Upper lobe of left lung (tissue), 6 donors: ENCODE measurements at places on chromosomes 12 and 14. TPM values are rescaled to one million over a fixed set of nuclear protein-coding genes. Genes with fewer than 3 reads are reported as not detected.

GRCh38 chr14:92937051-92937937 lies 14.3 kb downstream of the CHGA start:
- peak; percentile 40 for DNase-seq

DNA sequence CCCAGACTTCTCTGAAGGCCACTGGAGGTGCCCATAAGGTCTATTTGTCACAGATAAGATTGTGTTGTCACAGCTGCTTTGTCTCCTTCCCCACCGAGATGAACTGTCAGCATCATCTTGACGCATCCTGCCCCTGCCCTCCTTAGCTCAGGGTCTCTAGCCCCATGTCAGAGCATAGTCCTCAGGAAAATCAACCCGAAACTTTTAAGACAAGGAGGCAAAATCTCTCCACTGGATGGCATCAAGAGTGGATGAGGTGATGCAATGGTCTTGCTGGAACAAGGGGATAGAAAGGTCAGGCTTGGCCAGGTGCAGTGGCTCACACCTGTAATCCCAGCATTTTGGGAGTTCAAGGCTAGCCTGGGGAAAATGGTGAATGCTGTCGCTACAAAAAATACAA lies 8.2 kb downstream of the KRT79 start:
- no peak for DNase-seq

- no peak for DNase-seq
Measured at GRCh38 chr12:6899427-6899826, 5.2 kb upstream of the LRRC23 start.

- peak; percentile 91 for DNase-seq
Measured at GRCh38 chr12:57611108-57611826, at the start of gene ARHGEF25. TSS of gene ARHGEF25 (plus strand) at chr12:57611435. CDS start at chr12:57611895, 460 bp downstream.

DNA sequence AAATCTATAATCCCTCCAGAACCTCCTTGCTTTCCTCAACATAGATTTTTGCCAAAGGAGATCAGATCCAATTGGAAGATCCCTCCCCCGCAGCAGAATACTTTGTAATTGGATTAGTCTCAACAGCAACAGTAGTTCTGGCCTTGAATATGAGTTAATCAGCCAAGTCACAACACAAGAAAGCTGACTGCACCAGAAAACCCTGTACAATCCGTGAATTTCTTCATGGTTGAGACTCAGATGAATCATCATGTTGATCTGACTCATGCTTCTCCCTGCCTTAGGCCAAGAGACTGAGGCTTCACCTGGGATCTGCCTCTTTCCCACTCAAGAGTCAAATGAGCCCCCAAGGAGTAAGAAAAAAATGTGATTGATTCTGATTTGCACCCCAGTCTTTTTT lies 3.0 kb upstream of the METTL17 start:
- DNase-seq: no peak

DNA sequence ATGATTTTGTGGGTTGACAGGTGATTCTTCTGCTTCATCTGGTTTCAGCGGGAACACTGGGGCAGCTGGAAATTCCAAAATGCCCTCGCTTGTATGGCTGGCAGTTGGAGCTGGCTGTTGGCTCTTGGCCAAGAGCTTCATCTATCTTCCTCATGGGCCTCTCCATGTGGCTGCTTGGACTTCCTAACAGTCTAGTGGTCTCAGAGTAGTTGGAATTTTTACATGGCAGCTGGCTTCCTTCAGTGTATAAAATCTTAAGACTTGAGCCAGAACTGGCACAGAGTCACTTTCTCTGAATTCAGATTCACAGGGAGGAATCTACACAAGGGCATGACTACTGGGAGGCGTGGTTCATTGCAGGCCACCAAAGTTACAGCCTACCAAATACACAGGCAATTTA lies 204.9 kb upstream of the RMST start:
- no peak for DNase-seq

DNA sequence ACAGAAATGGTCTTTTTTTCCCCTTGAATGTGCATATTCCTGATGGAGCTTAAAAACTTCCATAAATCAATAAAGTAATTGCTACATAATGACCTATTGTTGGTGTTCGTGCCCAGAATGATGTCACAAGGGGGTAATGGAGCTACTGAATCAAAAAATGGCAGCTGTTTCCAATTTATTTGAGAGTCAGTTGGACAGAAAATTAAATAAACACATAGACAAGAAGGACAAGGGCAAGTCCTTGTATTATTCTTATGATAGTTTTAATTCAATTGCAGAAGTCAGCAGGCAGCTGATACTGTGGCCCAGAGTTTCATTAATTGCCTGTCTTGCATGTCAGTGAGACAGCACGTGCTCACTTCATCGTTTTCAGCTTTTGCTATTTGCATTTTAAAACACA lies 473.5 kb downstream of the ETNK1 start:
- DNase-seq: no peak

- no peak for DNase-seq
Measured at GRCh38 chr12:45498645-45499044, 230.9 kb upstream of the ARID2 start.

DNA sequence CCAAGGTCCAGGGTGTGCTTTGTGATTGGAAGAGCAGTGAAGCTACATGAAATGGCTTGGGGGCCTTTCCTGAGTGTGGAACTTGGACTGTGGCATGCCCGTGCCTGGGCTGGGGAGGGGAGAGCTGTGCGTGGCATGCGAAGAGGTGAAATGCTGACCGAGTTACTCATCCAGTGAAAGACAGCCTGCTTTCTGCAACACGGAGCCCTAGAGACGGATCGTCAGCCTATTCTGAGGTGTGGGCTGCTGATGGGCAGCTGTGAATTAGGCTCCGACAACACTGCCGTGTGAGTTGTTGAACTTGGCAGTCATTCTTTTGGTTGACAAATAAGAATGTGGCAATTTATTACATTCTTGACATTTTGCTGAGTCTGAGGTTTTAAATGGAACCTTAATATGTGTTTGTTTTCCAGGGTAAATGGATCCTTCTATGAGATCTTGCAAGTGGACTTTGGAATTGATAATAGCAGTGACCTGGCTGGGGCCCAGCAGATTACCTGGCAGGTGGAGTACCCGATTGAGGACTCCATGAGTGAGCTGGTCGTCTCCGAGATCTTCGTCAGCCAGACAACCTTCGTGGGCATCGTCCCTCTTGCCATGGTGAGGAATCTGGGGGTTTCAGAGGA lies 453.9 kb downstream of the AACS start:
- no peak for DNase-seq

GRCh38 chr12:81084811-81085350 lies 7.0 kb downstream of the ACSS3 start:
- no peak for DNase-seq

- DNase-seq: no peak
Measured at GRCh38 chr14:104087505-104087904, 2.0 kb downstream of the ASPG start.

DNA sequence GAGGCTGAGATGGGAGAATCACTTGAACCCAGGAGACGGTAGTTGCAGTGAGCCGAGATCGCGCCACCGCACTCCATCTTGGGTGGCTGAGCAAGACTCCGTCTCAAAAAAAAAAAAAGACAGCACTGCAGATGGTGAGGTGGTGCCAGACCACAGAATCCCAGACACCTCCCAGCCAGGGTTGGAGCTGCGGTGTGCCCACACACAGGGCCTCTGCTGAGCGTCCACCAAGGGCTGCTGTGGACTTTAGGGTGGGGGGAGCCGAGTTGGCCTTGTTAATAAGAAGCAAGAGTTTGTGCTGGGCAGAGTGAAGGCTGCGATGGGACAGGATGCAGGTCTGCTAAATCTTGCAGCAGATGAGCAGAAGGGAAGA lies 14.2 kb downstream of the KMT5A start:
- no peak for DNase-seq

- DNase-seq: no peak
Measured at GRCh38 chr12:122788387-122788786, 14.0 kb downstream of the CCDC62 start.

DNA sequence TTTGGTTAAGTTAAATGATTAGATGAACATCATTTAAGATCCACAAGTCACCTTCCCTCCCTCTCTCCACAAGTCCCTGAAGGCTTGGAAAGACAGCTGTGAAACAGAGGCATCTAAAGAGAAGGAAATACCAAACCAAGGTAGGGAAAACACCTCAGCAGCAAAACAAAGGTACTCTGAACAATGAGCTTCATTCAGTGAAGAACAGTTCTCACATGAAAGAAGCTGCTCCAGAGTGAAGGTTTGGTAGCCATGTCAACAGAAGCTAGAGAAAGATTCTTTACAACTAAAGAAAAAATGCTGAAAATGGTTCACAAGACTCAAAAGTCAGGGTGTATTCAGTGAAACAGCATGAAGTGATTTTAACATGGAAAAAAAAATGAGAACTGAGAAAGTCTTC lies 69.4 kb downstream of the FGD6 start:
- DNase-seq: no peak

DNA sequence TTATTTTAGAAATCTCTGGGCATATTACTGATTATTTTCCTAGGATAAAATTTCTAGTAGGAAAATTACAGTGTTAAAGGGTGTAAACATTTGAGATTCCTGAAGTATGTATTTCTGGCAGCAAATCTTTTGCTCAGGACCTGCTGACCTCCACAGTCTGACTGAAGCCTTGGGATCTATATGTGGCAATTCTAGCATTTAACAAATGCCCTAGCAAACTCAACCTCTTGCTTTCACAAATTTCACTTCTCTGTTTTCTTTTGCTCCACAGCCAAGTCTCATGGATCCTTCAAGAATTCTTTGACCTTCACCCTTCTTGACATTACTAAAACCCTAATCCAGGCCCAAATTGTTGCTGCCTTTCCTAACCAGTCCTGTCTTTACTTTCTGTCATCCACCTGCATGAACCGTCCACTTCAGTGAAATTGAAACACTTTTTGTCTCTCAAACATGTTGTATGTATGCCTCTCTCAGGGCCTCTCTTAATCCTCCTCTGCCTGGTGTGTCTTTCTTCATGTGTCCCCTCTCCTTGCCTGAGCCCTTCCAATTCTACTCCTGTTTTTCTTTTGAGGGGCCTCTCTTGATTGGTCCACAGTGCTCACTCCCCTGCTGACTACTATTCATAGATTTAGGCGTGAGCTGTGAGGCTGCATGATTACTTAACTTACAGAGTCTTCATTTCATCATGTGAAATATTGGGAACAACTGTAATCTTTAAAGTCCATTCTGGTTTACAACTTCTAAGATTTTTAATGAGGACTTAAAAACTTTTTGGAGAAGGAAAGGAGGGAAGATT lies 5.1 kb upstream of the DYRK4 start:
- no peak for DNase-seq

GRCh38 chr14:96191353-96191752 lies 13.3 kb upstream of the BDKRB2 start:
- no peak for DNase-seq

GRCh38 chr14:91350483-91350812 lies 67.2 kb downstream of the CCDC88C start:
- DNase-seq: no peak

The EML5 gene
- total RNA-seq: 0.98 TPM

The FAR2 gene
- total RNA-seq: 15.2 TPM

The ZC2HC1C gene
- 6.6 TPM for total RNA-seq

The BIN2 gene
- total RNA-seq: 26.4 TPM

The KRT75 gene
- not detected for total RNA-seq

The TAS2R43 gene
- total RNA-seq: 0.52 TPM

The DPF3 gene
- 1.0 TPM for total RNA-seq

The SYCP3 gene
- not detected for total RNA-seq

The RNF212B gene
- total RNA-seq: not detected
